Cardiac fibroblast (primary cell): ENCODE measurements at places on chromosomes 4 and X.

GRCh38 chr4:88649716-88650115, 47.9 kb downstream of the NAP1L5 start:
- no peak for DNase-seq

GRCh38 chr4:83151651-83152050, 37.1 kb upstream of the PLAC8 start:
- no peak for DNase-seq

GRCh38 chr4:144376866-144377265, 236.3 kb upstream of the GYPA start:
- DNase-seq = no peak

GRCh38 chr4:183611210-183611830, 47.7 kb downstream of the RWDD4 start:
- DNase-seq = no peak

- no peak for DNase-seq
Observed at GRCh38 chrX:55028040-55028439, 2.7 kb downstream of the ALAS2 start.

- DNase-seq = peak; percentile 45
Observed at GRCh38 chr4:39067451-39067850, 5.4 kb downstream of the KLHL5 start.

DNA sequence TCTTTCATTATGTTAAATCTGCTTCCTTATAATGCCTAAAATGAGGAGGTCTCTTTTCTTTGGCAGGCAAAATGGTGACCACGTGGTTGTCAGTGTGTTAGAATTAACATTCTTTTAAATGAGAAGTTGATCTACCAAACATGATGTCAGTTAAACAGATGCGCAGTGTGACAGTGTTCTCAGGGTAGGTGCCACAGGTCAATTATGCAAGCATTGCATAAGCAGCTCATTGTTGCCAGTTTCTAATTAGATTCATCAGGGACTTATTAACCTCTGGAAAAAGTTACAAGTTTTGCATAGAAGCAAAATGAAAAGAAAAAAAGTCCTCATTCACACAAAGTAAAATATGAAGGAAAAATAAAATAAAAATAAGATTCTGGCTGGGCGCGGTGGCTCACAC, 324.1 kb upstream of the GALNT7 start:
- DNase-seq = no peak

- no peak for DNase-seq
Observed at GRCh38 chr4:148790246-148790645, 348.0 kb upstream of the NR3C2 start.

GRCh38 chrX:55451626-55451989, 319 bp upstream of the MAGEH1 start:
- no peak for DNase-seq

- DNase-seq = peak; percentile 81
Observed at GRCh38 chrX:103533511-103534216, 14.4 kb upstream of the RAB40A start.

DNA sequence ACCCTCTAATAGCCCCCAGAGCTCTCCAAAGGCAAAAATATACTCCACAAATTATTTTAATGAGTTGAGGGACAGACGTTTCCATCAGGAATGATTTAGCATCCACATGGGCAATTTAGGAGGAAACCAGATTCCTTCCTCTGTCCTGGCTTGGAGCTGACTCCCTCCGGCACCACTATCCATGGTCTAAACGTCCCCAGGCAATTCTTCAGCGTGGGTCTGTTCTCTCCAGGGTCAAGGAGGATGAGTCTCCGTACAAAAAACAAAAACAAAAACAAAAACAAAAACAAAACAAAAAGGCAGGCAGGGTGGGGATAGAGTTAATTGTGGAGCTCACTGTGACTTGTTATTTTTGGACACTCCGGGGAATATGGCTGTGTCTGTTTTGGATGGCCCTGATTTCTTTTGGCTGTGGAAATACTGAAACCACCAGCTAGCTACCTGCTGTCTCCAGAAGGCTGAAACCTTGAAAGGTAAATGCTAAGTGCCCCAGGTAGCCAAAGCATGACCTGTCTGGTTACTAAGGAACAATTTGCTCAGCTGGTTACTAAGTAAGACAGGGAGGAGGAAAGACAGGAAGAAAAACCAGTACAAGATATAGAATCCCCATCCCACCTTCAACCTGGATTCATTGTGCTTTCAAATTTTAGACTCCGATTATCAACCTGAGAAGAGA, 419.1 kb upstream of the LCORL start:
- no peak for DNase-seq

- no peak for DNase-seq
Observed at GRCh38 chrX:46366381-46367207, 178.6 kb downstream of the ZNF674 start.

GRCh38 chrX:76439188-76439587, 11.7 kb downstream of the MAGEE1 start:
- no peak for DNase-seq

GRCh38 chr4:67770422-67770821, 16.2 kb upstream of the GNRHR start:
- DNase-seq = no peak

- no peak for DNase-seq
Observed at GRCh38 chr4:169417629-169418282, 147.0 kb upstream of the SH3RF1 start.

GRCh38 chr4:186628058-186628711, 72.8 kb upstream of the MTNR1A start:
- DNase-seq = no peak

DNA sequence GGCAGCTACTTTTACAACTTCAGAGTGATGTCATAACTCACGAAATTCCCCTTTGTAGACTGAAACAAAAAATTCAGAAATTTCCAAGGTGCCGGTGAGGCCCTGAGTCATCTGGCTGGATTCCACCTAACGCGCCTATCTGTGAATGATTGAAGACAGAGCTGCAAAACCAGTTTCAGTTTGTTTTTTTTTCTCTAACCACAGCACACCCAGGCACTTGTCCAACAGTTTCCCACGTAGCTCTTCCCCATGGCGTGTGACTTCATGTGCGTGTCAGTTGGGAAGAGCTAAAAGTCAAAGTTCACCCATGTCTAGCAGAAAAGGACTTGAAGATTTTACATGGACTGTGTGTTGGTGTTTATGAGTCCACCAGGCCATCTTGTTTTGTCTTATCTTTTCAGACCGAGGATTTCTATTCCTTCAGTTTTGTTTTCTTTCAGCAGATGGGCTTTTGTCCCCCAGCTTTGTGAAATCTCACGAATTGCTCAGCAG, 16.4 kb downstream of the TCEANC start:
- DNase-seq = peak; percentile 93

DNA sequence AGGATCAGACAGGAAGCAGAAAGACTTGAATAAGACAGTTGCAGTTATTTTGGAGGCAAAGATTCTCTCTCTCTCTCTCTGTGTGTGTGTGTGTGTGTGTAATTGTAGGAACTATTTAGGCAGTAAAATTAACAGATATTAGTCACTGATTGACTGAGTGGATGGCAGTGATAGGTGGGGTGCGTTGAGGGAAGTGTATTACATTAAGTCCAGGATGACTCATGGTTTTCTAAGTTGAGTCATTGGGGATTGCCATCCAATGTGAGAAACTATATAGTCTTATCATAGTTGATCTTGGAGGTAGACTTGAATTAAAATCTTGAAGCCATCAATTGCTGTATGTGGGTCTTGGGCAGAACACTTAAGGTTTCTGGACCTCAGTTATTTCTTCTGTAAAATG, 75.4 kb downstream of the AR start:
- DNase-seq = peak; percentile 77

DNA sequence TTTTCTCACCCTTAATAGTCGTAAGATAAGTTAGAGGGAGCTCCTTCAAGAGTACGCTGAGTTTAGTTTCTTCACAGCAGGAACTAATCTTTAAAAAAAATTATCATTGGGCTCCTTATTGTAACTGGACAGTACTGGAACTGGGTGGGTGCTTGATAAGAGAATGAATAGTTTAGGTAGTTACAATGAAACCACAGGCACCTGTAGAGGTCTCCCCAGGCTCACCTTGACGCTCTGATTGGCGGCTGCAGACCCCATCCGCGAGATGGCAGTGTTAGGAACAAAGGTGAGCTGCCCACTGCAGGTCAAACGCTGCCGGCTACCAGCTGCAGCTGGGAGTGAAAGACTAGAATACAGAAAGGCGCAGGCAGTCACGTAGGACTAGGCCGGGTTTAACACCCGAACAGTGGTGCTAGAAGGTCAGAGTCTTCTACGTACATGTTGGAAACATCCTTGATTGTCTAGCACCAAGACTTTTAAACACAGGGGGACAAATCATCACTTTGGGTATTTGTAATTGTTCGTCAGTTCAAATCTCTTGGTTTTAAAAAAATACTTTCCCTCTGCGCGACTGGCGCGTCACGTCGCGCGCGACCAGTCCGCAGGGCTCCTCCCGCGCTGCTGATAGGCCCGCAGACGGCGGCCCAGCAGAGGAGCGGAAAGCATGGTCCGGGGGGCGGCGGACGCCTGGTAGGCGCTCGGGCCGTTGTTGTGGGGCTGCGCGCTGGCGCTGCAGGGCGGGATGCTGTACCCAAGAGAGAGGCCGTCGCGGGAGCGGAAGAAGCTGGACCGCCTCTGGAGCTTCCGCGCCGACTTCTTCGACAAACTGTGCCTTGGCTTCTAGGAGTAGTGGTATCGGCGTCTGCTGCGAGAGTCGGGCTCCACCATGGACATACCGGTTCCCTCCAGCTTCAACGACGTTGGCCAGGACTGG, 45.6 kb downstream of the SMARCA5 start:
- DNase-seq = peak; percentile 58

GRCh38 chr4:152747444-152747843, 32.1 kb downstream of the TIGD4 start:
- DNase-seq = no peak

DNA sequence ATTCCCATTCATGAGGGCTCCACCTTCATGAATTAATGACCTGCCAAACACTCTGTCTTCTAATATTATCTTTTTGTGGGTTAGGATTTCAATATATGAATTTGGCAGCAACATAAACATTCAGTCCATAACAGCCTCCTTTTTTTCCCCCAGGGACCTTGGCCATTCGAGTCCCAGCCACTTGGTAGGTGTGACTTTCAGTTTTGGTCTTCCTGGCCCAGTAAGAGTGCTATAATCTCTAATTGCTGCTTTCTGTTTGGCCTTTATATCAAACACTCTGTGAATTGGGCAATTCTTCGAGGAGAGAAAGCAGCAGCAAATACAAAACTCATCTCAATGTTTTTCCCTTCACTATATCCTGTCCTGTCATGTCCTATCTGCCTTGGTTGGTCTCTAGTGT, 12.4 kb upstream of the RADX start:
- no peak for DNase-seq

DNA sequence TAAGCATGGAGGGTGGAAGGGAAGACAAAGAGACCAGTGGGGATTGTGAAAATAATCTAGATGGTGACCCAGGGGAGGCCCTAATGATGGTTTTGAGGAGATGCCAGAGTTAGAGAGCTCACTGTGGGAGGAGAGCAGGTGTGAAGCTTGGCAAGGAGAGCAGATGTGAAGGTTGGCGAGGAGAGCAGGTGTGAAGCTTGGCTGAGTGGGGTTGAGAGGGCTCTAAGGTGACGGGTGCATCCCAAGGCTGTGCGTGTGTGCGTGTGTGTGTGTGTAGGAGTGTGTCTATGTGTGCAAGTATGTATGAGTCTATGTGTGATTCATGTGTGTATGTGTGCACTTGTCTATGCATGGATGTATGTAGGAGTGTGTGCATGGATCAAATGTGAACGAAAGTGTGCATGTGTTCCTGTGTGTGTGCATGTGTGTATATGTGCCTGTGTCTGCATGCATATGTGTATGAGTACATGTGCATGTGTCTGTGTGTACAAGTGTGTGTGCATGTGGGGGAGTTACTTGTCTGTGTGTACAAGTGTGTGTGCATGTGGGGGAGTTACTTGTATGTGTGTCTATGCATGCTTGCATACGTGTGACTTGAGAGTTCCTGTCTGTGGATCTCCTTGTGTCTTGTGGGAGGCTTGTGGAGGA, 72.0 kb downstream of the EVC start:
- no peak for DNase-seq

DNA sequence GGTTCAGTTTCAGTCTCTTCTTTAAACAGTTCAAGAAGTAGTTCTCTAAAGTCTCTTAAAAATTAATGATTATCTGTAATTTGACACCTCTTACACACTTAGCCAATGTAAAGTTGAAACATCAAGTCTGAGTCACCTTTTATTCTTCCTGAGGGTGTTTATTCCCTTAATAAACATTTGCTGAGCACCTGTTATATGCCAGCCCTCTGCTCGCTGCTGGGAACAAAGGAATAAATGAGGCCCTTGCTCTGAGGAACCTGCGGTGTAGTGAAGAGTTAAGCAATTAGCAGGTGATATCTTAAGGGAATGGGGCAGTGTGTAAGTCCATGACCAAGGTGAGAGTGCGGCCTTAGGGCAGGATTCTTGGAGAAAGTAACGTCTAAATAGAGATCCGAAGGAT, 5.2 kb upstream of the NDNF start:
- no peak for DNase-seq

- DNase-seq = no peak
Observed at GRCh38 chr4:15683143-15683495, 1.5 kb downstream of the FAM200B start.

DNA sequence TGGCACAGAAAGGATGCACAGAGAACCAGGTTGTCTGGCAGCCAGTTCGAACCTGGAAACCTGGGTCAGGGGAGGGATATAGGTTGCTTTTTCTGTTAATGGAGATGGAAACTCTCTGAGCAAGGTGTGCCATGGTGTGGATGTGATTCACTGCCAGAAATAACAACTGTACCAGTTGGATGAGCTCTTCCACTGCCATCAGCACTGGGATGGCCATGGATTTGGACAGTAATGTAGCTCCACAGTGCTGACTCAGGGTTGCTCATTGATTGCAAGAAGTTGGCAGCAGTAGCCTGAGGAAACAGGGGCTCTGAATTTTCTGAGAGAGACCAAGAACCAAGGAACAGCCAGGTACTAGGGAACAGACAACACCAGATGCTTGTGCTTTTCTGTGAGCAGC, 33.8 kb downstream of the PNMA5 start:
- no peak for DNase-seq

DNA sequence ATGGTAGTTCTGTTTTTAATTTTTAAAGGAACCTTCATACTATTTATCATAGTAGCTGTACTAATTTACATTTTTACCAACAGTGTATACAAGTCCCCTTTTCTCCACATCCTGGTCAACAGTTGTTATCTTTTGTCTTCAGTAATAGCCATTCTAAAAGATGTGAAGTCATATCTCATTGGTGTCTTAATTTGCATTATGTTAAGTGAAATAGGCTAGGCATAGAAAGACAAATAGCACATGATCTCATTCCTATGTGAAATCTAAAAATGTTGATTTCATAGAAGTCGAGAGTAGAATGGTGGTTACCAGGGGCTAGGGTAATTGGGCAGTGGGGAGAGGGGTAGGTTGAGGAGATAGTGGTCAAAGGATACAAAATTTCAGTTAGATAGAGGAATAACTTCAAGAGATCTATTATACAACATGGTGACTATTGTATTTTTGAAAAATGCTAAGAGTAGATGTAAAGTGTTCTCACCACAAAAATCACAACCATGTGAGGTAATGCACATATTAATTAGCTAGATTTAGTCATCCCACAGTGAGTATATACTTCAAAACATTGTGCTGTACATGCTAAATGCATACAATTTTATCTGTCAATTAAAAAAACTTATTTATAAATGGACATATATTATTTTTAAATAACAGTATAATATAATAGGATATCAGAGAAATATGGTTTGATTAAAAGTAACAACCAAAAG, 58.9 kb downstream of the DIAPH2 start:
- DNase-seq = no peak
